Gastrocnemius medialis (tissue), 4 donors: ENCODE measurements at places on chromosomes 1 and 21.

DNA sequence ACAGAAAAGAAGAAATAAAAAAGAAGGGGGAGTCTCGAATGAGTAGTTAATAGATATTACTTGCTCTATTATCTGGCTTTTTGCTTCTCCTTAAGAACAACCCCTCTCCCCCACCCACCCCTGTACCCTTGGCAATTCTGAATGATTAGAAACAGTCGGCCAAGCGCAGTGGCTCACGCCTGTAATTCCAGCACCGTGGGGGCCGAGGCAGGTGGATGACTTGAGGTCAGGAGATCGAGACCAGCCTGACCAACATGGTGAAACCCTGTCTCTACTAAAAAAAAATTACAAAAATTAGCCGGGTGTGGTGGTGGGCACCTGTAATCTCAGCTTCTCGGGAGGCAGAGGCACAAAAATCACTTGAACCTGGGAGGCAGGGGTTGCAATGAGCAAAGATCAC lies 42.7 kb downstream of the GATAD2B start:
- DNase-seq = no peak

DNA sequence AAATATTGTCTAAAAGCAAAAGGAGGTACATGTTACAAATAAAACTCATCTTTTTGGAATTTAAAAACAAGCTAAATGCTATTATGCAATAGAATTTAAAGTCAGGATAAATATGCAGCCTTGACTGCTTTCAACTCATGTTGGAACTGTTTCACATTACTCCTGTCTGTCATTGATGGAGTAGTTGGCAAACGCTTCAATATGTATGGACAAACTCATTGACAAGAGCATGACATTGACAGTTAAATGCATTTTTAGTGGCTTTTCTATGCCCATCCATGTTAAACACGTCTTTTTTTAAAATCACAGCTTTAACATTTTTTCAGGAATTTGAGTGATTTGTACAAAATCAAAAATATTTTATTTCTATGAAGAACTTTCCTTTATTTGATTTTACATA lies 1560.5 kb downstream of the KCNT2 start:
- no peak for DNase-seq

DNA sequence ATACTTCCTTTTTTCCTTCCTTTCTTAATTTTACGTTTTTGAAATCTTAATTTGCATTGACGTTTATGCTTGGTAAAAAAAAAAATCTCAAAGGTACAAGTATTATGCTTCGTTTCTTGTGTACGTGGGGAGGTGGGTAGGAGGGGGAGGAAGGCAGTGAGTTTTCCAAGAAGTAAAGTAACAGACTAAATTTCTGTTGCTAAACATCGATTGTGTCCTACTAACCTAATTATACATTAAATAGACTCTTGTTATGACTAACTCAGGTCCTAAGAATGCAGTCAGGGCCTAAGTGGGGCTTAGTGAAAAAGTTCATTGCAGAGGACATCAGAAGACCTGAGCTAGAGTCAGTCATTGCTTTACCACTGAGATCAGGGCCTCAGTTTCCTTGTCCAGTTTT lies 17.5 kb downstream of the NEK7 start:
- no peak for DNase-seq

DNA sequence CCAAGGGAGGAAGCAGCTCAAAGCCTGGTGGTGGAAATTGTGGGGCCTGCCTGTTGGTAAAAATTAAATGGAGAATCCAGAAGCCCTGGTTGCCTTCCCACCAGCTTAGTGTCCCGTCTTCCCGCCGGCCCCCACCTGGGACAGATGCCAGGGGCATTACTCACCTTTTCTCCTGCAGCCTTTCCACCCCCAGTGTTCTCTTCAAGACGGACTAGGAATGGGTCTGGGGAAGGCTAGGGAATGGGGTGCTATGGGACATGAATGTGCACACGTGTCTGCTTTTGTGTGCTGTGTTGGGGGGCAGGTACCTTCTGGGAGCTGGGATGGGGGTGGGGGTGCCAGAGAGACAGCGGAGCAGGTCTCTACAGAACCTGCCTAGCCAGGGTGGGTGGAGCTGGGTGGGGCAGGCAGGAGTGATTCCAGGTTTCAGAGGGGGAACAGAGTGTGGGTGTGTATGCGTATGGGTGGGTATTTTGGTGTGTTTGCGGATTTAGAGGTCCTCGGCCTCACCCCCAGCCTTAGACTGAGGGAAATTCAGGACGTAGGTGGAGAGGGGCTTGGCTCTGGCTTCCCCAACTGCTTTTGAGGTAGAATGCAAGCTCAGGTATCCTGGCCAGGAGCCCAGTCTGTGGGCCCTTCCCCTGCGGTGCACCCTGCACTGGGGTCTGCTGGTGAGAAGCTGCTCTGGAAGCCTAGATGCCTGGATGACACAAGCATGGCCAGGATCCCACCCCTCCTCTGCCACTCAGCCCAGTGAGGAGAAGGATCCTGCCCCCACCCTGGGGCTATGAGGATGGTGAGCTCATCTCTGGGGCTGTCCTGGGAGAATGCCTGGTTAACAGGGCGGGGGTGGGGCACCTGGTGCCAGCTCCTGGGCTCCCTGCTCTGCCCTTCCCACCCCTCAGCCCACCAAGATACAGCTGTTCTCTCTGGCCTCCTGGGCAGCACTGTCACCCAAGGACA lies 7.8 kb downstream of the VANGL2 start:
- DNase-seq = no peak

GRCh38 chr1:107739651-107740050 lies 225.3 kb downstream of the VAV3 start:
- no peak for DNase-seq

DNA sequence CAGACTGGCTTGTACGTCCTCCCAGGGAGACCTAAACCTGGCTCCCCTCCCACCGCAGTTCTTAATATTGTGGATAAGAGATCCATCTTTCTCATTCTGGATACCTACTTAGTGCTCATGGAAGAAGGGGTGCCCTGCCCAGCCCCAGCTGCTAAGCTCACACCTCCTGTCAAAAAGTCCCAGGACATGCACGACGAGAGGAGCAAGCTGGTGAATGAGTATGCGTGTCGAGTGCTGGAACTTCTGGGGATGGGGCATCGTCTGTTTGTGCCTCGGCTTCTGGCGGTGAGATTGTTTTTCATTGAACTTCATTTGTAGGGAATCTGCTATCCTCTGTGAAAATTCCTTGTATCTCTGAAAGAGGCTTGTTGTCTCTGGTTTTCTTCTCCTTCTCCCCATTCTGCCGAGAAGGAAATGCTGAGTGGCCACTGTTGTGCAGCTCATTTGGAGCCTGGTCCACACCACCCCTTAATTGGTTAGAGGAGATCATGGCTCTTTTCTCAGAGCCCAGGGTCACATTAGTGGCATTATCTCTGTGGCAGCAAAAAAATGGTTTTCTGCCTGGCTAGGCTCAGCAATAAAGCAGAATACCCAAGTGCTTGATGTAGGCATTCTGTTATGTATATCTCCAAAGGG lies 199.4 kb upstream of the CACYBP start:
- no peak for DNase-seq

- no peak for DNase-seq
Measured at GRCh38 chr1:91015358-91015780, 6.5 kb downstream of the ZNF644 start.

DNA sequence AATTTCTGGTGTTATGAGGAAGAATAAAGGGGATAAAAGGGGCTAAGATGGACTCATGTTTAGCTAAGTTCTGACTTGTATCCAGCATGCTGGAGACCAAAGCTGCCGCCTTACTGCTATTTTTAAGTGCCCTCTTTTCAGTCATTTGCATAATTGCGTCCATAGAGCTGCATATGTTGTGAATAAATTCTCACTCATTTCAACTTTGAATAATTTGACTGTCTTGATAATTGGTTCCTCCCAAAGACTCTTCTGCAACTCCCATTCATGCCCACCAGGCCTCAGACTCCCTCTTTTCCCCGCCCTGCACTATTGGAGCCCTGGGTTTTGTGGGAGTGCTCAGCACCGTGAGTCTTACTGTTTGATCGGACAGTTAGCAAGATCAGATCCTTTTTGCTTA lies 45.0 kb downstream of the KIAA0040 start:
- DNase-seq = no peak

GRCh38 chr1:162906485-162906884 lies 45.5 kb upstream of the CCDC190 start:
- no peak for DNase-seq

DNA sequence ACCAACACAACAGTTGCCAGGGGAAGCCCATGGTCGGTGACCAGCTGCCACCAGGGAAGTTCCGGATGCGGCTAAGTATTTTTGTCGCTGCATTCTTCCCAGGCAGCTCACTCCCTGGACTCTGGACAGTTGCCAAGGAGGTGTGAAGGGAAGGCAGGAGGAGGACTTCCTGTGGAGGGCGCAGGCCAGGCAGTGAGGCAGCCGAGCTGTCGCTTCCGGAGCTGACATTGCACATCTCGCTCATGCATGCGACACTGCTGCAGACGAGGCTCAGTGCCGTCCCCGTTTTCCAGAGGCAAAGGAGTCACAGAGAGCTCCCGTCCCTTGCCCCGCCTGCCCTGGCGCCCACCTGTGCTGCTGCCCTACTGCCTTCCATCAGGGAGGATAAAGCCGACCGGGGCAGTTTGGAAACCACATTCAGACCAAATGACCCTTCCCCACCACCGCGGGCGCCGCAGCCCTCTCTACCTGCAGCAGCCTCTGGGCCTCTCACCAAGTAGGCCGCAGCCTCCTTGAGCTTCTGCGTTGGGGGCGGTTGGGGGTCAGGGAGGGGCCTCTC lies 81.4 kb downstream of the NENF start:
- DNase-seq = no peak

DNA sequence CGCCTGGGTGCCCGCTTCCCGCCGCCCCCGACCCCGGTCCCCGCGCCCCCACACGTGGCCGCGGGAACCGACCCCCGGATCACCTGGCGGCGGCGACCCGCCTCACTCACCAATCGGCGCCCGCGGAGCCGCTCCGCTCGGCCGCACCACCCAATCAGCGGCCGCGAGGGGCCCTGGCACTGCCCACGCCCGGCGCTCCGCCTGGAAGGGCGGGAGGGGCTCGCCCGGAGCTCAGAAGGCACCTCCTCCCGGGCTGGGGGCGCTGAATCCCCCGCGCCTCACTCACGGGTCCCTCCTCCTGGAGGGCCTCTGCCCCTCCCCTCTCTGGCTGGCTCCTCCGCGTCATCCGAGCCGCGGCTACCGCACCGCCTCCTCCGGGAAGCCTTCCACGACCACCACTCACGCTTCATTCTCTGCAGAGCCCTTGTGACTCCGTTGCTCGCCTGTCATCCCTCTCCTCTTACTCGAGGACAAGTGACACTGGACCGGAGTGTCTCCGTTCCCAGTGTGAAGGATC lies 374 bp downstream of the SH2D5 start:
- DNase-seq = no peak

- no peak for DNase-seq
Measured at GRCh38 chr1:15008783-15009729, 144.5 kb upstream of the TMEM51 start.

- no peak for DNase-seq
Measured at GRCh38 chr21:16502273-16502672, 772.5 kb downstream of the USP25 start.

DNA sequence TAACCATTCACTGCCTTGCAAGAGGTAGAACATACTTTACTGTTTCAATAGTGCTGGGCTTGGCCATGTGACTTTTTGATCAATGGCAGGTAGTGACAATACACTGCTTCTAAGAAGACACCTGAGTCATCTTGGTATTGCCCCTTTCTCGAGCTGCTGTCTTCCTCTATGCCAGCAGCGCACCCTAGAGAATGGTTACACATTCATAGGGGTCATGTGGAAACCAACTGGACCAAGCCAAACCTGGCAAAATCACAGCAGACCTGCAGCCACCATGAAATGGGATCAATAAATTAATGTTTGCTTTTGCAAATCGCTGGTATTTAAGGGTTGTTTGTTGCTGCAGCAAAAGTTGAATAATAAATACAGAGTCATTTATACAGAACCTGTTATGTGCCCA lies 122.3 kb downstream of the GRIK1 start:
- no peak for DNase-seq

- DNase-seq = no peak
Measured at GRCh38 chr1:26468911-26469310, 3.3 kb upstream of the HMGN2 start.

- DNase-seq = no peak
Measured at GRCh38 chr1:184858288-184858687, 103.6 kb upstream of the EDEM3 start.

- no peak for DNase-seq
Measured at GRCh38 chr21:32966120-32966519, 59.6 kb upstream of the OLIG2 start.

DNA sequence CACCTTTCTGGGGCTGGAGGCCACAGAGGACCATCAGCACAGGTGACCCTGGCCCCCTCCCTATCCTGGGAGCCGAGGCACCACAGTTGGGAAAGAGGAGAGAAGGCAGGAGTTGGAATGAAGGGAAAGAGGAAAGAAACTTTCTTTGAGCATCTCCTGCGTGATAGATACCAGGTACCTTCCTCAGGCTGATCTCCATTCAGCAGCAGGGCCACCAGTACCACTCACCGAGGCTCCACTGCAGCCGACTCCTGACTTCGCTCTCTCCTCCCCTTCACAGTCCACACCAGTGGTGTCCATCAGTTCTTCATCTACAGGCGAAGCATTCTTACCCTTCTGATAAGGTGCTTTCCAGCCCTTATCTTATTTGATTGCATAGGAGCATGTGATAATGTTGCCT lies 55.3 kb downstream of the LGR6 start:
- DNase-seq = no peak

DNA sequence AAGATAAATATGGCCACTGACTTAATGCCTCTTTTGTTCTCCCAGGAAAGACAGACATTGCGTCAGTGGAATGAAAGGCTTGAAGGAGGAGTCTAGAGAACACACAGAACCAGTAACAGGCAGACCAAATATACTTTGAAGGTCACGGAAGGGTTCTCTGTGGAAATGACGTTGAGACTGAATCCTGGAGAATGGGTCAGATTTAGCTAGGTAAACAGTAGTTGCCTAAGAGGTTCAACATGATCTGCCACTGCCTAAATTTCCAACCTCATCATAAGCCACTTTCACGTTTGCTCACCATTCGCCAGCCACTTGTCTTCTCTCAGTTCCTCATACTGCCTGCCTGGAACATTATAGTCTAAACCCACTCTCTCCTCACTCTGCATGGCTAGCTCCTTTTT lies 20.5 kb downstream of the PLA2G4A start:
- DNase-seq = no peak

- no peak for DNase-seq
Measured at GRCh38 chr1:1066403-1067283, 7.5 kb downstream of the RNF223 start.

DNA sequence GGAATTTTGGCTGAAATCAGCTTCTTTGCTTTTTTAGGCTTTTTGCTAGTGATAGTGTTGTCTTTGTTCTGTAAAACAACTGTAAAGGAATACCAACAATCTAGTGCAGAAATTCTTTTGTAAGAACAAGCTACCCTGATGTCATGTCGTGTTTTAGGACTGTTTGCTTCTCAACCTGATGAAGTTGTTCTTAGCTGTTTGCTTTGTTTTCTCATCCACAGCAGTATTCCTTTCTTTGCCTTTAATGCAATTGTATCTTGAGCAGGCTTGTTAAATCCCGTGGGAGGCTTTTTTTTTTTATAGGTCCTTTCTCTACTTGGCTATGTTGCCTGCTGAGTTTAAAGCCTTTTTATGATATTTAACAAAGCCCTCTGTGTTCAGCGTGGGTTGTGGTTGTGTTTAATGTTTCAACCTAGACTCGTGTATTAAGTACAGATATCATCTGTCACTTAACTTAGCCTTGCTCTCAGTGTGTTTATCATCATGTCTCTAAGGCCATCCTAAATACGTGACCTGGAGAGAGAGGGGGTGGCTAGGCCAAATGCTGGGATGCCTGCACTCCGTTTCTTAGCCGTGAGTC lies 31.6 kb downstream of the ADARB1 start:
- no peak for DNase-seq

GRCh38 chr1:89198491-89199072 lies at the start of gene GBP4:
Gene GBP4 (minus strand): TSS chr1:89198942. CDS start chr1:89198834, 108 bp downstream.
- no peak for DNase-seq
